Lower leg skin (tissue), 4 donors: ENCODE measurements at places on chromosomes 4 and X. TPM values are rescaled to one million over a fixed set of nuclear protein-coding genes. Genes with fewer than 3 reads are reported as not detected.

- no peak for DNase-seq
These were observed 24.5 kb downstream of the ZNF41 start for GRCh38 chrX:47458528-47458927.

GRCh38 chr4:123443401-123444289 lies 47.0 kb downstream of the SPRY1 start:
- DNase-seq, result no peak

GRCh38 chr4:150079081-150079581 lies 886 bp downstream of the DCLK2 start:
- no peak for DNase-seq

GRCh38 chrX:71976753-71977152 lies 66.1 kb downstream of the NHSL2 start:
- DNase-seq, result no peak

DNA sequence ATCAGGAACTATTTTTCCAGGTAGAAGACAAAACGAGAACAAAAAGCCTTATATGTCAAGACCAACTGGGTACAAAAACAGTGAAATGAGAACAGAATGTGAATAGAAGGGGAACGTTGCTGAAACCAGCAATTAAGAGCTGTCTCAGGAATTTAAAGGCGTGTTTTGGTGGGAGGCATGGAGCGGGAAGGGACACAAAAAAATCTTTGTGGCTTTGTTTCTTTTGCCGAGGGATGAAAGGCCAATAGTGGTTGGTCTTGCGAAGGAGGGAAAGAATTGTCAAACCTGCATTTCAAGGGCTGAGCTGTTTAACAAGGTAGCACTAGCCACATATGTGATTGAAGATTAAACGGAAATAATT lies 103.8 kb downstream of the USP46 start:
- no peak for DNase-seq

DNA sequence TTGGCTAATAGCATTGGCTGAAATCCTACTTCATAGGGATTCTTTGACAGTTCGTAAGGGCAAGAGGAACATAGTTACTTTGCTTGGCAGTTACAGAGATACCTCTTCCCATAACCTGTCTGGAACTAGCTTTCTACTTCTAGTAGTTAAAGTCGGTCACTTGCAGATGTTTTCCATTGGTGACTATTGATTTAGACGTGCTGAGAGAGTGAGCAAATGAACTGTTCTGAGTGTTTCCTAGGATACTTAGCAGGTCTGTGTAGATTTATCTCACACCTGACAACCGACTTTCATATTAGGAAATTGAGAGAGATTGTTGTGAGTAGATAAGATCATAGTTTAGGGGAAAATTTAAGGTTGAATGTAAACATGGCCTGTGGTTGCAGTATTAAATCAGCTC lies 116.8 kb downstream of the TSPAN7 start:
- DNase-seq, result no peak

GRCh38 chrX:69196666-69197065 lies 31.4 kb upstream of the PJA1 start:
- no peak for DNase-seq

Gene RADX
- 5.1 TPM for total RNA-seq

Gene ELF2
- total RNA-seq, result 40.3 TPM

DNA sequence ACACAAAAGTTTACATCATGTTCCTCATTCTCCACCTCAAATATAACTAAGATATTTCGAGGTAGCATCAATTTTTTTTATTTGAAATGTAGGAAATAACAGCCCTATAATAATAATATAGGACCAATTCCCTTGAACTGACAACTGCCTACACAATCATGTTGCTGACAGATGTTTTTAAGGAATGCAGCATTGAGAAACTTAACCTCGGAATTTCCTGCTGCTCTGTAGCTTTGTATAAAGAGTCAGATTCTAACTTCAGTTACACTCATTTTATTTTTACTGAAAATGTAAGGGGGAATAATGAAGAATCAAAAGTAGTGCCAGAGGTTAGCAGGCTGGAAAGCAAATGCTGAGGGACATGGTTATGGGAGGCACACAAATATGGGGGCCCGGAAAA lies 235.8 kb downstream of the RBMX2 start:
- DNase-seq, result no peak
